ENCODE measurements at places on chromosomes 12 and 14.

- DNase-seq: peak; percentile 59
Measured at GRCh38 chr12:2383325-2384028, 330.7 kb downstream of the CACNA1C start.

DNA sequence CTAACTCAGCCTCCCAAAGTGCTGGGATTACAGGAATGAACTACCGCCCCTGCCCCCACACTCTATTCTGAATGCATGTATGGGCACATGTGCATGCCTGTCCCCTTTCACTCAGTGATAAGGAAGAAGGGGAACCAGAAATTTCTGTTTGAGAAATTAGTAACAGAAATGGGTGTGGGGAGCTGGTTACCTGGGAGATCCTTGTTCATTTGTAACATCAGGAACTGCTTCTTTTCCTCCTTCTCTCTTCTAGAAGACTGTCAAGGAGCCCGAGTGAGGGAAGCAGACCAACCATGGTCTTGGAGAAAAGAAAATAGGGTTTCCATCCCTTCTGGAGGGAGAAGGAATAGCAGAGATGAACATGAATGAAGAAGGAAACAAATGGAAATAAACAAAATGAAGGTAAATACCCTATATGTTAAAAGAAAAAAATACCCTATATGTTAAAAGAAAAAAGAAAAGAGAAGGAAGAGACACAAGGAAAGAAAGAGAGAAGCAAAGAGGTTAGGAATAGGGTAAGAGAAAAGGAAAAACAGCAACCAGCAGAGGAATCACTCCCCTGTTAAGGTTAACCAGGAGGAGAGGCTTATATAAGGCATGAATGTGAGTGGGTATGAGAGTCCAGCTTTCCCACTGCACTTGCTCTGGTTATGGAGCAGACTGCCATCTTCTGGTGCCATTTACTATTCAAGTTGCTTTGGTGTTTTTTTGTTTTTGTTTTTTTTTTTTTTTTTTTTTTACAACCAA lies 3.3 kb downstream of the PPP1R3E start:
- DNase-seq: peak; percentile 69

DNA sequence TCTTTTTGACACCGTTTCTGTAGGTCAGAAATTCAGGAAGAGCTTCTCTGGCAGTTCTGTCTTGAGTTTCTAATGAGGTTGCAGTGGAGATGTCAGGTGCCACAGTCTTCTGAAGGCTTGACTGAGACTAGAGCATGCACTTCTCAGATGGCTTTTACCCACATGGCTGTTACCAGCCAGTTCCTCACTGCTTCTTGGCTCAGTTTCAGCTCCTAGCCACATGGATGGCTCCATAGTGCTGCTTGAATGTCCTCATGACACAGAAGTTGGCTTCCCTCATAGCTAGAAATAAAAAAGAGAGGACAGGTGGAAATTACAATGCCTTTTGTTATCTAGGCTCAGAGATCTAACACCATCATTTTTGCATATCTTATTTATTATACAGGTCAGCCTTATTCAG lies 38.1 kb upstream of the SLC2A13 start:
- DNase-seq: peak; percentile 46

DNA sequence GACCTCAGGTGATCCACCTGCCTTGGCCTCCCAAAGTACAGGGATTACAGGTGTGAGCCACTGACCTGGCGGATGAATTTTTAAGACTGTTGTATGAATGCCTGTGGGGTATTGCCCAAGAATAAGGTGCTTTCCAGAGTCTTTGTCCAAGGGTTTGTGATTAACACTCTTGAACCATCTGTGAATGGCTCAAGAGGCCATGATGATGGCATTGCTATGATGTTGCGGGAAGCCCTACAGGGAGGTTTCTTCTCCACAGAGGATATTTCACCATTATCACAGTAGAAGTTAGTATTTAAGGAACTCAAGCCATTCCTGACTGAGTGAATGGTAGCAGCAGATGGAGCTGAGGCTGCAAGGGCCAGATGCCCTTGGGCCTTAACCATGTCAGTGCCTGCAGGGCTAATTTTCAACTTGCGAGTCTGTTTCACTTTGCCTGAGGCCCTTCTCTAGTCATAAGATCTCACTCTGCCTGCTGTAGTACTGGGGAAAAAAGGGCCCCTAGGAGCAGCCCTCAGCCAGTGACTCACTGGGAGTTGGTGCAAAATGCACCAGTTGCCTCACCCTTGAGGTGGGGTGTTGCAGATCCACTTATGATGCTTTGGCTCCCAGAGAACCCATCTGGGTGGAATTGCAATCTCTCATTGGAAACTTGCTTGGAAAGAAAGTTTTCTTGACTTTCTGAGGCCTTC lies 108.6 kb upstream of the FLRT2 start:
- DNase-seq: peak; percentile 77

Data from inflammatory macrophage treated with lipopolysaccharide for 4 hours (primary cell).